T-cell (primary cell): ENCODE measurements at places on chromosomes 12 and 14.

DNA sequence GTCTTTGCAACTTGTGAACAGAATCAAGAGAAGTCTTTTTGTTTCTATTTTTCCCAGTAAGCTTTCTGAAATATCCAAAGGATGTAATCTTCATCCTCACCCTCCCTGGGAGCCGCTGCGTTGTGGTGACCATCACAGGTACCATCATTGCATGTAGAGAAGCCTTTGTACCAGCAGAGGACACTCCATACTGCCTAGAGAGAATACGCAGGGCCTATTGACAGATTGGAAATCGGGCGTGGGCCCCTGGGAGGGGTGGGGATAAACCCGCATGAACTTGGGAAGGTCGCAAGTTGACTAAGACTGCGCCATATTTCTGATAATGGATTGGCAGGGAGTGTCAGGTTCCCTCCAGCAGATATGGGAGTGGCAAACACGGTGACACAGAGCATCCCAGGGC, 12.7 kb downstream of the KRT1 start:
- no peak for DNase-seq

DNA sequence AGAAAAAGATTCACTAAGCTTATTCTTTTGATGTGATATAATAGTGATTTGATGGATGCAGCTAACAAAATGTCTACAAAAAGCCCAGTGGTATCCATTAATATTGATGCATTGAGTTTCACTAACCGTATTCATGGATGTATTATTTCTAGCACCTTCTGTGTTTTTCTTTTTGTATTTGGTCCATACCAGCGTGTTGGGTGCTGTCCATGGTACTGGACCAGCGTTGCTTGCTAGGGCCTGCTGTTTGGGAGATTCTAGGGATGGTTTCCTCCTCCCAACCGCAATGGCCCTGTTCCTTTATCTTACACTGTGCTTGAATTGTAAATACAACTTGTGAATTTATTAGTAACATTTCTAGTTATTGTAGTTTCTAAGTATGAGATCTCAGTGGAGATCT, 31.7 kb downstream of the ANO4 start:
- no peak for DNase-seq

DNA sequence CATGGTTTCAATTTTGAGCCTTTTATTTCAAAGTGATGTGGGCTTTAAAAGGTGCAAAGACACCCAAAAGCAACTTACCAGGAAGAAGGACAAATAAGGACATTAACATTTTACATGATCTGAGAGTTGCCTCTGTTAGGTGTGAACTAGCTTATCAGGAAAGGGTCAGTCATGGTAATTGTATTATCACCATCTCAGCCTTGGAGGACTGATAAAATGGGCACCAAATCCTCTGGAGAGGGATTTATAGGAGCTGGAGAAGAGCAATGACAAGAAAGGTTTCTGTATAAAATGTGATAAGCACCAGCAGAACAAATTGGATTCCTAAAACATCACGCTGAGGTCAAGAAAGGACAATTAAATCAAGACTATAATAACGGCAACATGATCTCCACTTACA, 217.7 kb upstream of the PRICKLE1 start:
- DNase-seq = no peak

- DNase-seq = no peak
Observed at GRCh38 chr12:69570545-69571399, 14.5 kb upstream of the CCT2 start.

DNA sequence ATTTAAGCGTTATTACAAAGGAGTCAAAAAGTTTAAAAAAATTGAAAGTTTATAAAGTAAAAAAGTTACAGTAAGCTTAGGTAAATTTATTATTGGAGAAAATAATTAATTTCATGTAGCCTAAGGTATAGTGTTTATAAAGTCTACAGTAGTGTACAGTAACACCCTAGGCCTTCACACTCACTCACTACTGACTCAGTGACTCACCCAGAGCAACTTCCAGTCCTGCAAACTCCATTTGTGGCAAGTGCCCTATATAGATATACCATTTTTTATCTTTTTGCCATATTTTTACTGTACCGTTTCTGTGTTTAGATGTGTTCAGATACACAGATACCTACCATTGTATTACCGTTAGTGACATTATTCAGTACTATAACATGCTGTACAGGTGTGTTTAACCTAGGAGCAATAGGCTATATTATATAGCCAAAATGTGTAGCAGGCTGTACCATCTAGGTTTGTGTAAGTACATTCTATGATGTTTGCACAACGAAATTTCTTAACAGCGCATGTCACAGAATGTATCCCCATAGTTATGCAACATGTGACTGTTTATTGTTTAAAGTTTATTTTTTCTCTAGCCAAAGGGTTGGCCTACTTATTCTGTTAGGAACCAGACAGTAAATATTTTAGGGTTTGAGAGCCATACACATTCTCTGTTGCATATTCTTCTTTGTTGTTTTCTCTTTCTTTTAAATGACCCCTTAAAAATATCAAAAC, 155.5 kb downstream of the PCNX1 start:
- DNase-seq = no peak

- DNase-seq = no peak
Observed at GRCh38 chr12:32671930-32672780, 6.9 kb upstream of the DNM1L start.

DNA sequence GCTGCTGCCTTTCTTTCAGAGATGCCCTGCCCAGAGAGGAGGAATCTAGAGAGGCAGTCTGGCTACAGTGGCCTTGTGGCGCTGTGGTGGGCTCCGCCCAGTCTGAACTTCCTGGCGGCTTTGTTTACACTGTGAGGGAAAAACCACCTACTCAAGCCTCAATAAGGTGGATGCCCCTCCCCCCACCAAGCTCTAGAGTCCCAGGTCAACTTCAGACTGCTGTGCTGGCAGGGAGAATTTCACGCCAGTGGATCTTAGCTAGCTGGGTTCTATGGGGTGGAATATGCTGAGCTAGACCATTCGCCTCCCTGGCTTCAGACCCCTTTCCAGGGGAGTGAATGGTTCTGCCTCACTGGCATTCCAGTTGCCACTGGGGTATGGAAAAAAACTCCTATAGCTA, 25.6 kb downstream of the SPATA7 start:
- DNase-seq = no peak

GRCh38 chr12:103665971-103666370, 78.9 kb downstream of the STAB2 start:
- DNase-seq = no peak

DNA sequence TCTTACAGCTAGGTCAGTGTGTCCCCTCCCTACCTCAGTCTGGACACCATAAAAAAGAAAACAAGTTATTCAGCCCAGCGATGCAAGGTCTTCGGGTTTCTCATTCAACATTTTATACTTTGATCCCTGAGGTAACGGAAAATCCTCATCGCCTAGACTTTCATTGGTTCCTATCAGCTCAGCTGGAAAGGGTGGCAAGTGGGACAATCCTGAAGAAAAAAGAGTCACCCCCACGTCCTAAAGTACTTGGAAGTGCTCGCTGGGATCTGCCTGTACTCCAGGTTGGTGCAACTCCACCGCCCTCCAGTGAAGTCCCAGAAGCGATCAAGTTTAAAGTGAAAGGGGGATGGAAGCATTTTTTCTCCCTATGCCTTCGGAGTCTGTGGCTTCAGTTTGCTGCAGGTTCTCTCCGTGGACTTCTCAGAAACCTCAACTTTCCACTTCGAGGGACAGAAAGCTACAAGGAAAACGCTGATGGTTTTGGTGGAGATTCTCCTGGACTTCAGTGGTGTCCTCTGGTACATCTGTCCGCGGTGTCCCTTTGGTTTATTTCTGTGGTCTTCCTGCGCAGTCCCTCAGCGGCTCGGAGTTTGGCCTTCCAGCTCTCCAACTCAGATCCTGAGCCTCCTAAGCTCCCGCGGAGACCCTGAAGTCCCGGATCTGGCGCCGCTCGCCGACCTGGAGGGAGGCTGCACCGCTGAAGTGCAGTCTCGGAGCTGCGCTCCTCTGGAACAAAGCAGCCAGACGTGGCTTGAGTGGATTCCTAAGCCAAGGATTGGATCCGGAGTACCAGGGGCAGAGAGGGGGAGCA, 1.8 kb upstream of the LRFN5 start:
- DNase-seq = no peak

DNA sequence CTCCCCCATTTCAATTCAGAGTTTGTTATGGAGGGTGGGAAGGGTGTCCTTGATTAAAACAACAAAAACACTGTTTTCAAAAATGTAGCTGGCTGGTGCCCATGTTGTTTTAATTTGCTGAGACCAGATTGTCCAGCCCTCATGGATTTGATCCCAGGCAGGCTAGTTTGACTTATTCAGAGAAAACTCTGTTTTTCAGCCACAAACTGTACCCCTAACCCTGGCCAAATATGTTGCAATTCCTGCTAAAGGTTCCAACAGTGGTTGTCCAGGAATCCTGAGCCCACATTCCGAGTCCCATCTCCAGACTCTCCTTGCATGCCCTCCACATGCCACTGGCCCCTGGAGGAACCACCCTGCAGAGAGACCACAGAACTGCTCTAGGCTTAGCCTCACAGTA, 36.0 kb downstream of the MAP1LC3B2 start:
- no peak for DNase-seq

DNA sequence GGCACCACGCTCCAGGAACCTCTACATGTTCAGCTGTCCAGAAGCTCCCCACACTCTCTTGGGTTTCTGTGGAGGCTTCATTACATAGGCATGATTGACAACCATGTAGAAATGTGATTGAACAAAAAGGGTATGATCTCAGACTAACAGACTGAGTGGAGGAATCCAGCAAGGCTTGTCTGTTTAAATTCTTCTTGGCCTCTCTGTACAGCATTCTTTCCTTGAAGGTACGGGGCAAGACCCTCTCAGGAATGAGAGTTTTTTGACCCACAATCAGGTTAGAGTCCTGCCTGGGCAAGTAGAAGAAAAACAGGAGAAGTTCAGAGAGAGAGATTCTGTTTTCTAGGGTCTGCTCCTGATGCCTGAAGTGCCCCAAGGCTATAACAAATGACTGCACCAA, 40.9 kb downstream of the SRGAP1 start:
- DNase-seq = no peak

GRCh38 chr12:38689704-38690103, 215.7 kb downstream of the CPNE8 start:
- DNase-seq = no peak

GRCh38 chr14:62015243-62015642, 253.0 kb downstream of the SNAPC1 start:
- no peak for DNase-seq

DNA sequence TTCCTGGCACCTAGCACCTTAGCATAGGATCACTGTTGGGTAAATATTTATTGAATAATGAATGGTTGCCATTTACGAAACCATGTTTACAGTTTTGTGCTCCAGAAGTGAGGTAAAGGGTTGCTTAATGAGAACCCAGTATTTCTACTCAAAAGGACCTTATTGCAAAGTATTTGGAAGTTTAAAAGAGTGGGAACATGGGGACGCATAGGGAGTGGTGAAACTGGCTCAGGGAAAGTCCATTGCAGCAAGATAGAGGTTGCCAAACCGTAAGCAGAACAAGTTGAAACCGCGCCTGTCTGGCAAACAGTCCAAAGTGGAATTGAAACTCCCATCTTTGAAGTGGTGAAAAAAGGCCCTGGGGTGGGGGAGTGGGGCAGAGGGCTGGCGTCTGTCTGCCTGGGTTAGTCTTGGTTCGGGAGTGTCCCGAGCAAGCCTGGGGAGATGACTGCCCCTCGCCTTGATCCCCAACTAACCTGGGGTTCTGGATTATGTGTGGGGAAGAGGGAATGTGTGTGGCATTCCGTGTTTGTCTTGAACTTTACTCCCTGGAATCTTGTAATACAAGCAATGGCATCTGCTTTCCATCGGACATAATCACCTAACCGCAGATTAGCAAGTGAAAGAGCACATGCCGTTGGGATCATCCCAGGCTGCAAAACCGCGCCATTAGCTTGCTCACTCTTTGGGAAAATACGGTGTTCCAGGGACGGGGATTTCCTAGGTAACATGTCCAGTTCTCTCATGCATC, 7.2 kb downstream of the ALDH2 start:
- DNase-seq = no peak

GRCh38 chr12:53078425-53079225, 565 bp downstream of the SPRYD3 start:
- DNase-seq = peak; percentile 62

- DNase-seq = no peak
Observed at GRCh38 chr14:77612011-77612620, 4.3 kb downstream of the SPTLC2 start.

GRCh38 chr12:45913631-45914030, 76.7 kb downstream of the SCAF11 start:
- DNase-seq = no peak

DNA sequence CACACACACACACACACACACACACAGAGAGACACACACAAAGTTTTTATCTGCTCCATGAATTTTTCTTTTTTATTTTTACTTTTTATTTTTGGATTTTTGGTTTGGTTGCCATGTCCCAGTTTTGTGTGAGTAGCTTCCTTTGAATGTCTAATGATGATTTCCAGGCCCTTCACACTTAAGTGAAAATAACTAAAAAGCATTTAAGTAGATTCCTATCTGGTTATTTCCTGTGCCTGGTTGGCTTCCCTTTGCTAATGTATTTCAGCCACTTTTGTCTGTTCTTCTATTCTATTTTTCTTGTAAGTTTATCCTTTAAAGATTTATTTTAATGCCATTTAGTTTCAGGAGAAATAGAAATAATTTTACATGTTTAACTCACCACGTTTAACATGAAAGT, 755.4 kb downstream of the SLC6A15 start:
- no peak for DNase-seq

DNA sequence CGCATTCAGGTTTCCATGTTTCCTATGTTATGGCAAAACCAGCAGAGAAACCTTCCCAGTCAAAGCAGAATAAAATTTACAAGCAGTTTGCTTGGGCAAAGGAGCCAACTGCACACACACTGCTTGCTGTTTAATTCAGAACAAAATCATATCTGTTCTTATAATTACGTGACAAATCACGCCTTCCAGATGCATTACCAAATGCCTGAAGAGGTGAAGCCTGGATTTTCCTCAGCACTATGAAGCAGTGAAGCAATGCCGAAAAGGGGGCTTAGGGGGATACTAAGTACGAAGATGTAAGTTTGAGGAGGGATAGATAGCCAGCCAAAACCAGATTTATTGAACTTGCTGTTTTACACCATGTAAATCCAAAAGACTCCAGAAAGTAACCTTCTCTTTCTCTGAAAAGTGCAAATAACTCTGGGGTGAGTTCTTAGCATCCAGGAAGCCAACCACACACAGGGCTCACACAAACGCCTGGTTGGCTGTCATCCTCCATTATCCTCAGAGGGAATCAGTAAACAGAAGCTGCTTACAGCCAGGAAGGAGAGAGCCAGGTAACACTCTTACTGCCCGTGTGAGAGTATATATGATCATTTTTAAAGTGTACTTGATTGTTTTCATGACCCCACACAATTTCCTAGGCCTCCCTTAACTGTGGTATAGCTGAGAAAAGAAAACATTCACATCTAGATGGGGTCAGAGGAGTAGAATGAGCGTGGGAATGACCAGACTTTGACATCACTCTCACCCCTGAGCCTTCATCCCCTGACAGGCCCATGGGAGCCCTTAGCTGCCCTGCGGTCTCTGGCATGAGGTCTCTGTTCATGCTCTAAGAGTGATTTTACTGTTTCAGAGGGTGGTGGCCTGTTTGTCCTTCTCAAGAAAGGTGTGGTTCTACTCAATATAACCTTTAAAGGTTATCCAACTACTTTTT, 442.5 kb downstream of the EGLN3 start:
- no peak for DNase-seq

GRCh38 chr12:65122703-65123102, 1.6 kb upstream of the WIF1 start:
- no peak for DNase-seq

- DNase-seq = no peak
Observed at GRCh38 chr14:64838656-64839055, 41.1 kb downstream of the SPTB start.
